A673 (cell line): ENCODE measurements at places on chromosomes 11 and 22.

- DNase-seq = peak; percentile 75
Observed at GRCh38 chr11:38900211-38900610, 2302.2 kb upstream of the RAG2 start.

DNA sequence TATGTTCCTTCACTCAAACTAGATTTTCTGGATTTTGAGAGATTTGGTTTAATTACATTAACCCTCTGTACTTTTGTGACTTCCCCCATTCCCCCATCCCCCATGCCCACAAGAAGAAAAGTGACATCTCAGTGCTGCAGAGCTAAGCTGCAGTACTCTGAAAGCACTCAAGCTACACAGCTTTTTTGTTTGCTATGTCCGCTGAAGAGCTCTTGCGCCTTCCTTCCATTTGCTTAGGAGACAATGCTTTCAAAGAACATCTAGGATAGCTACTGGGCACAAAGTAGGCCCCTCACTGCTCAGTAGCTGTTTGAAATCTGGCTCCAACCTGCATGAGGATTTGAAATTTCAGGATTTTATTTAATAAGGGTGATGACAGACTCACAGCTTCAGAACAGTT is 69.7 kb downstream of the SLC17A6 start:
- DNase-seq = no peak

DNA sequence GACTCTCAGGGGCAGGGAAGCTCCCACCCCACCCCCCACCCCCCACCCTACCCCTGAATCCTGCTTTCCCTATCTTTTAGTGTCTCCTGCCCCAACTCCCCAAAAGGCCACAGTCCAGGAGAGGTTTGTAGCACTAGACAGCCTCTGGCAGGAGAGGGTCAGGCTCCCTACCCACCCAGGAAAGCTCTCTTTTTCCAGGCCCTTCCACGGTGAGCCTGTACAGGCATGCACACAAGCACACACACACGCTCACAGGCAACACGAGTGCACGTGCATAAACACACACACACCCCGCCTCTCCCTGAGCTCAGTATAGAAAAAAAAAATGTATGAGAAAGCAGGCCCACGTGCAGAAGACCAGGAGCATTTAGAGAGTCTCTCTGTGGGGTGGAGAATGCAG is 414.0 kb downstream of the MN1 start:
- no peak for DNase-seq

DNA sequence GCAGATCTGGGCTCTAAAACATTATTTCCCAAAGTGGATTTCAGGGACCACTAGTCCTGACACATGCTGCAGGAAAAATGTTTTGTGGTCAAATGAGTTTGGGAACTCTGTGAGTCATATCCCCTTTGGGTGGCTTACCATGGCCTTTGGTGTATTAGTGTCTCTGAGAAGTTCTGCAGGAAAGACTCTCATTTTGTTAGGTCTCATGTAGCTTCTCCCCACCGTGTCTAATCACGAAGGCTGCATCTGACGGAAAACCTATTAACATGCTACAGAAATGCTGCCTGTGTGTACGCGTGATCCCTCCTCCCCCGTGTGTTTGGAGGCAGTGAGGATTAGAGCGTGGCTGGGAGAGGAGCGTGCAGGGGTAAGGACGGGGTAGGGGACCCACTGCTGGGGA is 191.7 kb downstream of the ST3GAL4 start:
- DNase-seq = peak; percentile 38

DNA sequence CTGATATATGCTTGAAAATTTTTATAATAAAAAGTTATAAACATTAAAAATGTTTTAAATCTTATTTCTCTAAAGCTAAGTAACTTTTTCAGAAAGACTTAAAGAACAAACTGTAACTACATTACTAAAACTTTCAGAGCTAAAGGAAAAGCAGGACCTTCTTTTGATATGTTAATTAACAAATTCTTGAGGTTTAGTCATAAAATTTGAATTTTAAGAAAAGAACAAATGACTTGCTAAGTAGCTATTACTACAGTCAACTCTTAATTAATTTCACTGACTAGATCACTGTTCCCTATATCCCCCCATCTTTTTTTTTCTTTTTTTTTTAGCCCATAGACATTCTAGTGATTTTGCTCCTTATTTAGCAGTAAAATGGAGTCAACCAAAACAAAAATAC is 344.4 kb downstream of the LRRC4C start:
- DNase-seq = no peak

DNA sequence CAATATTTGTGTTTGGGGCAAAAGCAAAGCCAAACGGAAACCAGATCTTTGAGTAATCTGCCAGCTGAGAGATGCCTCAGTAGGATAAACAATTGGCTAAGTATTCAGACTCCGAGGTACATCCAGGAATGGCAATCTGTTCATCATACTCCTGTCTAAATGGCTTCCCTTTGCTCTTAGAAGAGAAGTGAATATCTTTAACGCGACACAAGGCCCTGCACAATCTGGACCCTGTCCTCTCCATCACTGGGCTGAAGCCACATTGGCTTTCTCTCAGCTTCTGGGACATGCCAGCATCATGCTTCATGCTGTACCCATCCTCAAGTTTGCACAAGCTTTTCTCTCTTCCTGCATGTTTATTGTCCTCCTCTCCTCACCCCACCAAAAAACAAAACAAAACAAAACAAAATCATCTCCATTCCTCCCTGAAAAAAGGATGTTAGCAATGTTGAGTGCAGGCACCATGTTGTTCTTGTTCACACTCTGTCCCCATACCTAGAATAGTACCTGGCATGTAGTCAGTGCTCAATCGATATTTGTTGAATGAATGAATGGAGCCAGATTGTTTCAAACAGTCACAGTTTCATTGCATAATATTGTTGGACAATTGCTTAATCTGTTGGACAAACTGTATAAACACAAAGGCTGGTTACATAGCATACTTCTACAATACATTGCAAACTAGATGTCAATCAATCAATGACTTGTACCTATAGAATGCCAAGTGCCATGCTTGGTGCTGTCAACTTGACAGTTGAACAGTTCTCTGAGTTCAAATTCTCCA is 38.2 kb upstream of the SESN3 start:
- DNase-seq = no peak

DNA sequence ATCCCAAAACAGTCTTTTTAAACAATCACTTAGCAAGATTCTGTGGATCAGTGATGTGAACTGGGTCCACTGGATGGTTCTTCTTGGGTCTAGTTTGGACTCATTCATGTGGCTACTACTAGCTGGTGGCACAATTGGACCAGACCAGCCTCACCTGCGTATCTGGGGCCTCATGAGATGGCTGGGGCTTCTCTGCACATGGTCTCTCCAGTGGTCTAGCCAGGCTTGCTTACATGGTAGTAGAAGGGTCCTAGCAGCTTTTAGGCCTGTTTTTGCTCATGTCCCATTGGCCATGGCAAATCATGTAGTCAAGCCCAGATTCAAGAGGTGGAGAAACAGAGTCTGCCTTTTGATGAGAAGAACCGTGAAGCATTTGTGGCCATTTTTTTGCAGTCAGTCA is 94.0 kb downstream of the RRAS2 start:
- DNase-seq = no peak

- DNase-seq = no peak
Observed at GRCh38 chr11:2273311-2273710, 2.9 kb upstream of the ASCL2 start.

- DNase-seq = no peak
Observed at GRCh38 chr11:69863544-69864200, 44.5 kb upstream of the FGF3 start.

GRCh38 chr22:39270280-39270679 is 25.5 kb upstream of the PDGFB start:
- DNase-seq = no peak
